Breast epithelium (tissue), 4 donors: ENCODE measurements at places on chromosomes 1 and 21. TPM values are rescaled to one million over a fixed set of nuclear protein-coding genes. Genes with fewer than 3 reads are reported as not detected.

Gene CAPN9
- total RNA-seq, result 2.3 TPM

DNA sequence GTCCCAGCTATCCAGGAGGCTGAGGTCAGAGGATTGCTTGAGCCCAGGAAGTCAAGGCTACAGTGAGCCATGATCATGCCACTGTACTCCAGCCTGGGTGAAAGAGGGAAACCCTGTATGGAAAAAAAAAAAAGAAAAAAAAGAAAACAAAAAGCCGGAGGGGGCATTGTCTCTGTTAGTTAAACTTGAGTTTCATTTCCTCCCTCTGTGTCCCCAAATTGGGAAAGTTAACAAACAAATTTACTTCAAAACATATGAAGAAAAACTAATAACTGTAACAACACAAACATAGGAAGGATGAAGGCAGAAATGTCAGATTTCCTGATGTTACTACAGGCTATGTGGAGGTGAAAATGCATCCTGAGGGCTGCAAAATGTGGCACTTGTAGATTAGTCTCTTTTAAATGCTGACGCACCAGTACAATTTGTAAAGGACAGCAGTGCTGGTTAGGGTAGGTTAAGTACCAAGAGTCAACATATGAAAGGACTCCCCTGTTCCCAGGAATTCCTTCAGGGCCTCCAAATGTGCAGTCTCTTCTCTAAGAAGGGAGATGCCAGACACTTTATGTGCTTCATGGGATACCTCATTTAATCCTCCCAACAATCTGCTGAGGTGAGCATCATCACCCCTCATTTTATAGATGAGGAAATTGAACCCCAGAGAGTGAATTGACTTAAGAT, 52.9 kb downstream of the DEGS1 start:
- no peaks in the 10 kb centered on the region for H3K4me1 ChIP-seq
- DNase-seq, result no peak
- no peaks in the 10 kb centered on the region for H3K27me3 ChIP-seq
- H3K4me3 ChIP-seq, result no peak overlapping the region

Gene CFHR4
- not detected for total RNA-seq

- H3K27ac ChIP-seq, result no peak overlapping the region
- H3K27me3 ChIP-seq, result no peaks in the 10 kb centered on the region
- no peaks in the 10 kb centered on the region for H3K36me3 ChIP-seq
- no peak for DNase-seq
- H3K4me1 ChIP-seq, result no peaks in the 10 kb centered on the region
Observed at GRCh38 chr1:25643929-25644328, 27.3 kb downstream of the MAN1C1 start.

DNA sequence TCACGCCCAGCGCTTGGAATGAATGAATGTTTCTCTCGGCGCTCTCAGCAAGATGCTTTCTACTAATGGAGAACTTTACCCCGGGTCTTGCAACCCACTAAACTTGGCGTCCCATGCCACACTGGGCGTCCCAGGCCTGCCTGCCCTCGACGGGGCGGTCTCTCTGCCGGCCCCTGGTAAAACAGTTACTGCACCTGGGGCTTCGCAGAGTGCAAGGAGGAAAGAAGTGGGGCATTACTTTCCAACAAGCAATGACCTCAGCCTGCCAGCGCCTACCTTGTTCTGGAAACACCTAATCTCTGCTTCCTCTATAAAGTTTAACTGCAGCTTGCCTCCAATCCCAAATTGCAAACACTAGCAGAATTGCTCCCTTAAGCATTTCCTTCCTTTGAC, 27.8 kb upstream of the NFIA start:
- peaks cover 11% of the 10 kb centered on the region for H3K4me1 ChIP-seq
- H3K36me3 ChIP-seq, result no peaks in the 10 kb centered on the region
- no peaks in the 10 kb centered on the region for H3K27me3 ChIP-seq
- no peak for DNase-seq
- H3K4me3 ChIP-seq, result no peak overlapping the region

GRCh38 chr21:45638707-45639106, 4.8 kb upstream of the PCBP3 start:
- no peak overlapping the region for H3K4me3 ChIP-seq
- H3K27ac ChIP-seq, result no peak overlapping the region
- H3K36me3 ChIP-seq, result no peaks in the 10 kb centered on the region
- no peaks in the 10 kb centered on the region for H3K4me1 ChIP-seq

GRCh38 chr1:183460596-183460995, 11.7 kb upstream of the SMG7 start:
- no peaks in the 10 kb centered on the region for H3K4me1 ChIP-seq
- no peaks in the 10 kb centered on the region for H3K27me3 ChIP-seq
- no peaks in the 10 kb centered on the region for H3K36me3 ChIP-seq
- DNase-seq, result no peak
- no peak overlapping the region for H3K27ac ChIP-seq

- H3K27ac ChIP-seq, result no peak overlapping the region
- H3K27me3 ChIP-seq, result no peaks in the 10 kb centered on the region
- H3K4me1 ChIP-seq, result no peaks in the 10 kb centered on the region
- no peak overlapping the region for H3K4me3 ChIP-seq
- no peaks in the 10 kb centered on the region for H3K36me3 ChIP-seq
Observed at GRCh38 chr1:24992761-24993211, 62.7 kb upstream of the RUNX3 start.

GRCh38 chr1:24096739-24097103, 15.2 kb downstream of the MYOM3 start:
- no peak overlapping the region for H3K27ac ChIP-seq
- no peaks in the 10 kb centered on the region for H3K4me1 ChIP-seq
- H3K36me3 ChIP-seq, result no peaks in the 10 kb centered on the region
- H3K27me3 ChIP-seq, result no peaks in the 10 kb centered on the region
- no peak overlapping the region for H3K4me3 ChIP-seq
- DNase-seq, result no peak

DNA sequence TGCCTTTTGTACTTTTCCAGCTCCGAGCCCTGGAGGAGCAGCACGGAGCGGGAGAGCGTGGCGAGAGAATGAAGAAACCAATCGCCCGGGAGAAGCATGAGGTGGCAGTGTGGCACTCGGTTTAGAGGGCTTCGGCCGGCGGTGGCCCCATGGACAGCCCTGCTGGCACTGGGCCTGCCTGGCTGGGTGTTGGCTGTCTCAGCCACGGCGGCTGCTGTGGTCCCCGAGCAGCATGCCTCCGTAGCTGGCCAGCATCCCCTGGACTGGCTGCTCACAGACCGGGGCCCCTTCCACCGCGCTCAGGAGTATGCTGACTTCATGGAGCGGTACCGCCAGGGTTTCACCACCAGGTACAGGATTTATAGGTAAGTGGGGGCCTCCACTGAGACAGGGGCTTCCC, 59.0 kb downstream of the BRINP2 start:
- no peaks in the 10 kb centered on the region for H3K36me3 ChIP-seq

Gene FCRL6
- 0.80 TPM for total RNA-seq

DNA sequence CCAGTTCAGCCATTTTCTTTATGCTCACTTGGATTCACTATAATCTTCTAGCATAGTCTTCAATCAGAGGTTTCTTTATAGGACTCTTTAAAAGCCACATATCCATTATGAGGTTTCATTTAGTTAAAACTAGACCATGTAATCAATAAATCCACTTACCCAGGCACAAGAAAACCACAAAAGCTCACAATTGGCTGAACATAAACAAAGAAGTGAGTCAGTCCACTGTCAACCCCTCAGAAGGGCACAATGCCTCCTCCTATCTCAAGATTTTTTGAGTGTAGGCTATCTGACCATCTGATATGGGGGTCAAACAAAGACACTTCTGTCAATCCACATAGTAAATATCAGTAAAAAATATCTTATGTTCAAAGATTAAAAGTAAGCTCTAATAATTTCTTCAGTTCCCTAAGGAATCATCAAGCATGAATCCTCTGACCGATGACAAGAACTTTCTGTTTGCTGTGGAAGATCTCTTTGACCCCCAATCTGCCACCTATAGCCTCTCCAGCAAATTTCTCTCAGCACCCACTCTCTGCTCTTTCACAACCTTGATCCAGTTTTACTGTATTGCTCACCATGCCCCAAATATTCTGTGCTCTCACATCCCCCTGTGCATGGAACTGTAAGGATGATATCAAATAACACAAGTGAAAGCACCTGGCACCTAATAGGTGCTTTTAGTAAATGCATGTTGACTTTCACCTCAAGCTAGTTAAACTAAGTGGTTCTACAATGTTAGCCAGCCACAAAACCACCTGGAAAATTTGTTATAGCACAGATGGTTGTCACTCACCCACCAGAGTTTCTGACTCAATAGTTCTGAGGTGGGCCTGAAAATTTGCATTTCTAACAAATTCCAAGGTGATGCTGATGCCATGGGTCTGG, 16.7 kb downstream of the RAB3B start:
- H3K4me1 ChIP-seq, result no peaks in the 10 kb centered on the region
- H3K27ac ChIP-seq, result no peak overlapping the region
- H3K4me3 ChIP-seq, result no peak overlapping the region
- DNase-seq, result no peak
- no peaks in the 10 kb centered on the region for H3K27me3 ChIP-seq
- no peaks in the 10 kb centered on the region for H3K36me3 ChIP-seq

- H3K36me3 ChIP-seq, result no peaks in the 10 kb centered on the region
- peak overlapping the region; percentile 86 for H3K4me3 ChIP-seq
- peak overlapping the region; percentile 89 for H3K27ac ChIP-seq
Observed at GRCh38 chr1:114715952-114716303, 643 bp downstream of the NRAS start.

Gene ABCG1
- 26.2 TPM for total RNA-seq

- no peak overlapping the region for H3K27ac ChIP-seq
- H3K4me3 ChIP-seq, result no peak overlapping the region
- no peak for DNase-seq
- H3K27me3 ChIP-seq, result no peaks in the 10 kb centered on the region
- no peaks in the 10 kb centered on the region for H3K36me3 ChIP-seq
Observed at GRCh38 chr1:196128835-196129234, 479.4 kb downstream of the KCNT2 start.
